GM19239 (cell line): ENCODE measurements at places on chromosomes 5 and 9.

DNA sequence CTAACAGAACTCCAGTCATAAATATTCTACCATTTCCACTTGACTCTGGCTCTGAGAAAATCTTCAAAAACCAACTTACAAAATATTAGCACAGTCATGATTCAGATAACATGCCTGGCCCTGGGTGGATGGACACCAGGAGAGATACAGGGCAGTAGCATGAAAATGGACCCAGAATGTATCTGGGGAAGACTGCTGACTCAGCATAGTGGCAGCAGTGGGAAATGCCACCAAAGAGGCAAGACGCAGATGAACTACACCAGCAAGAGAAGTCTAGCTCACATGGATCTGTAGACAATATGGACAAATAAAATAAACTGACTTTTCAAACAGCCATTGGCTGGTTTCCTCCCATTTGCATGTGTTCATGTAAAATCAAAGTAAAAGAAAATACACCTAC, 359.8 kb downstream of the SEMA5A start:
- no peak for DNase-seq

GRCh38 chr5:155282503-155283107, 269.1 kb downstream of the KIF4B start:
- no peak for DNase-seq

GRCh38 chr9:80994892-80995291, 694.5 kb downstream of the TLE1 start:
- no peak for DNase-seq

GRCh38 chr5:140828362-140828737, 590 bp downstream of the PCDHA6 start:
- no peak for DNase-seq

DNA sequence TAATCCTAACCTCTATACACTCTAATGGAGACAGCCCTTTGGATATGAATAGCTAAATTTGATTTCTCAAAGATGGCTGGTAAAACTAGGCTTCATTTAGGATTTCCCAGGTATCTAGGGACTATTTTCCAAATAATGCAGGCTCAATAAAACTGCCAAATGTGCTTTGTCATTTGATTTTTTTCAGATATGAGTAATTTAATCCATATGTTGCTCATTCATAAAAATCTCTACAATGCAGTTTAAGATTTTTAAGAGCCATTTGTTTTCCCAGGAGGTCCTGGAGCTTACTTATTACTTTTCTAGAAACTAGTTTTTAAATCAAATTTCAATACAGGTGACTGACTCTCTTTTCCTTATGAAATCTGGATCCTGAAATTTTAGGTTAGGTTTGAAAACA, 349.3 kb upstream of the SLC24A2 start:
- DNase-seq: no peak

DNA sequence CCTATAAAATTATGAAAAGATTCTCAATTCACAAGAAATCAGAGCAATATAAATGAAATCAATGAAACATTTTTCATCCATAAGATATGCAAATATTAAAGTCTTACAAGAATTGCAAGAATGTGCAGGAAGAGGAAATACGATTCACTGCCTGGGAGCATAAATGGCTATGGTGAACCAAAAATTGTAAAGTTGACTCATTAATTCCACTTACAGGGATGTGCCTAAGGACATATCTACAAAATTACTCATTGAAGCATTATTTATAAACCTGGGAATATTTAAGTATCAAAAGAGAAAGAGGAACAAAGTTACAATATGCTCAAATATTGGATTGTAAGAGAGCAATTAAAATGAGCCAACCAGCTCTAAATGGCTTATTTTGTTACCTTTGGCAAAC, 6.9 kb upstream of the NIPSNAP3A start:
- no peak for DNase-seq

- DNase-seq: peak; percentile 53
Observed at GRCh38 chr5:180670586-180671359, 21.4 kb upstream of the FLT4 start.

DNA sequence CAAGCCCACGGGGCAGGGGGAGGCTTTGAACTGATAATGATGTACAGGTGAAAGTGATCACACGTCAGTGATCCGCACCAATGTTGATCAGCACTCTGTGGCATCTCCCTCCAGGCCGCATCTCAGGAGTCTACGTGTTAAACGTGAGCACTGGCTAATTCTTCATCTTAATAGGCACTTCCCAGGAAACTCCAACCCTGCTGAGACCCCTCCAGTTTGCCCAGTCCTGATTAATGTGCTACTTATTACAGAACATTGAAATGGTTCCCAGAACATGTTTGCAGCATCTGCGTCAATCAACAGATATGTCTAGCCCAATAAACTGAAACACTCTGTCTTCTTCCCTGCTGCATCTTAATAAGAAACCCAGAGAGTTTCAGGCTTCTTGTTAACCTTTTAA, 298.4 kb downstream of the DEPDC1B start:
- DNase-seq: no peak

DNA sequence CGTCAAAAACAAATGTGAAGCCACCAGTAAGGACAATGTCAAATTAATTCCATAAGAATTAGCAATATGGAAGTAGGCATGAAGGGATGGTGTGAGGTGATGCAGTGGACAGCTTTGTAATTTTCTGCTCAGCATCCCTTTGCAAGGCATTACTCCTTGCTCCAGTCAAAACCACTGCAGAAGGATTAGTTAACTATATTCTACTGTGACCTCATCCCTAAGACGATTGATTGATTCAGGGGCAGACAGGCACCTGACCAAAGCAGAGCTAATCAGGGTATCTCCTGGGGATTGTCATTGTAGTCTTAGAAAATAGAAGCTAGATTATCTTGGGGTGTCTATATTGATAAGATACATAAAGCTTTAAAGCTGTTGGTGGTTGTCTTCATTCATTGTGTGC, 98.7 kb downstream of the NMUR2 start:
- DNase-seq: no peak

DNA sequence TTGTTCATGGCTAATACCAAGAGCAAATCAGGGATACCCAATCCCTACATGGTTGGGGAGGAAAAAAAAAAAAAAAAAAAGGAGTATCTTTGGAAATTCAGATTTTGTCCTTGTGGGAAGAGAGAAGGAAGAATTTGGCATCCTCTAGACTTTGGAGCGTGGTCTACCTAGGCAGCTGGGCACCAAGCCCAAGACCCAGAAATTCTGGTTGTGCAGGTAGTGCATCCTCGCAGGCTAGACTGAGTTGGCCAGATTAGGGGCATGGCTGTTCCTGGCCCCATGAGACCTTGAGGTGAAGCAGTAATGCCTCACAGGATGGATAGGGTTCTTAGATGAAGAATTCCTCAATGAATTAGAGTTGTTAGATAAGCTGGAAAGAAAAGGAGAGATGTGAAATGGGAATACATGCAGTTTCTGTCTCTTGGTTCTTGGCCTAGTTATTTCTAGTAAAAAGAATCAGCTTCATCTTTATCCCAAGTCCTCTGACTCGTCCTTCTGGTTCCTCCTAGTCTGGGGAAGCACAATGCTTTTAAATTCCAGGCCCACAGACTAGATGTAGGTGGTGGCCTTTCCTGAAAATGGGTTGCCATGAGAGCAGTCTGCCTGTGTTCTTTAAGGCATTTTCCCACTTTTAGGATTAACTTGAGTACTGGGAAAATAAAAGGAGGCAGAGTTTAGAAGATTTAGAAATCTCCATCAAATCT, 140.5 kb upstream of the RUSC2 start:
- DNase-seq: no peak

GRCh38 chr9:6414247-6414641, 1.2 kb downstream of the UHRF2 start:
- no peak for DNase-seq

DNA sequence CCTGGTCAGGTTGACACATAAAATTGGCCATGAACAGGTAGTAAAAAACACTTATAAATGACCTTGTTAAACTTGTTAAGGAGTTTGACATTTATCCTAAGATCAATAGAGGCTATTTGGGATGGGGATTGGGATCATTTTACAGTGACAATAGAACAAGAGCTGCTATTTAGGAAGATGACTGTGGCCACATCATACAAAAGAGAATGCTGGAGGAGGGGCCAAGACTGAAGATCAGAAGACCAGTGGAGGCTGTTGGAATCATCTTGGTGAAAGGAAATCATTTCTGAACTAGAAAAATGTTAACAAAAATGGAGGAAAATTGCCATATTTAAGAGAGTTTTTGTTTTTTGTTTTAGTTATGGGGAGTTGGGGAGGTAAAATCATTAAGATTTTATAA, 304.8 kb upstream of the TLE4 start:
- no peak for DNase-seq

GRCh38 chr9:127705577-127706379, 1.0 kb upstream of the CFAP157 start:
- DNase-seq: no peak

DNA sequence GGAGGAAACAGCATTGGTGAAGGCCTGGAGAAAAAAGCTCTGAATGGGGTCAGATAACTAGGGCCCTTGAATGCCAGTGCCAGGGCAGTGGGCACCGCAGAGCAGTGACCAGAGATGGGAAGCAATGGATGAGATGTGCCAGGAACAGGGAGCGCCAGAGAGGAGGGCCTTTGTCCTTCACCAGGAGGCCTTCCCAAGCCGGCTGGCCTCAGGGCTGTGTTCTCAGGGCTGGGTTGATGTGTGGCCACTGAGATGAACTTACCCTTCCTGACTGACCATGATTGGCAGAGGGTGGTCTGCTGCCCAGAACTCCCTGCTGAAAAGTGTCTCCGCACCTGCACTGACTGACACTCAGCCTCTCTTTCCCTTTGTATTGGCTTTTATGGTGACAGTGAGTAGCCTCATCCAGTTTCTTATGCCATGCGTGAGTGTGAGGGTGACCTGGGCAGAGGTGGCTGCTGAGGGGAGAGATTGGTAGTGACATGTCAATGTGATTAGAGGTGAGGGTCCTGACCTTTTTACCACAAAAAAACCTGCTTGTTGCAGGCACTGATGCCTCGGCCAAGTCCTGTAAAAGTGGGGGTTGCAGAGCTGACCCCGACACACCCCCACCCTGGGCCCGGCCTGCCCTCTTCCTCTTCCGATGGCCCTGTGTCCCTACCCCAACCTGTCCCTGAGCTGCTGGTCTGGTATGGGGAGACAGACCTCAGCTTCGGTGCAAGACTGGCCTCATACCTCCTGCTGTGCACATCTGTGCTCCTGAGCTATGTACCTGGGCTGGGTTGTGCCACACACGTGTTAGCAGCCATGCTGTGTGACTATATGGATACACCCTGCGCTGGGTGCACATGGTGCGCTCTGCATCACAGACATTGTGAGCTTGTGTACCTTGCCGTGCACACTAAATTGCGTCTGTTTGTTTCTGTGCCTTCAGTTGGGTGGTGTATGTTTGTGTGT, 57.1 kb upstream of the PSD2 start:
- no peak for DNase-seq

DNA sequence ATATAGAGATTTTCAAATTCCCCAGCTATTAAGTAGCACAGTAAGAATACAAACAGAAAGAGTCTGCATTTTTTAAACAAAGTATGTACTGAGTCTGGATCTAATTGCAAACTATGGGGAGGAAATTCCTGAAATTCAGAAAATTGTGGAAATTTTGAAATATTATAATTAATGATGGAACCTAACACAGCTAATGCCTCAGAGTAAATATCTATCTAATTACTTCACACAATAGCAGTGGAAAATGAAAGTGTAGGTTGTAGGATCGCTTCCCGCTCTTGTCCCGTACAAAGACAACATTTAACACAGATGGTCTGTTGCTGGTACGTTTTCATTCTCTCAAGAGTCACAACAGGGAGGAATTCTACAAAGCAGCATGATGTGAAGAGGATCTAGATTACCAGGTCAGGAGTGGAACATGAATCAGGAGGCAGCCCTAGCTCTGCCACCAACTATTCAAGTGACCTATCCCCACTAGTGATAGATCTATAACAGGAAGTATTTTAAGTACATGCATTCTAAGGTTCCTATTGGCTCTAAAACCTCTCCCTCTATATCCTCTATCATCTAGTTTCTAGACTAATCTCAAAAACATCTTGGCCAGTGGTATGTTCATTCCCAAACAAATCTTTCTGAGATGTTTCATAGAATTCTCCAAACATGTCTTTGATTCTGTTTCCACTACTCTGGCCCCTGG, 58.9 kb upstream of the GRAMD2B start:
- DNase-seq: no peak

DNA sequence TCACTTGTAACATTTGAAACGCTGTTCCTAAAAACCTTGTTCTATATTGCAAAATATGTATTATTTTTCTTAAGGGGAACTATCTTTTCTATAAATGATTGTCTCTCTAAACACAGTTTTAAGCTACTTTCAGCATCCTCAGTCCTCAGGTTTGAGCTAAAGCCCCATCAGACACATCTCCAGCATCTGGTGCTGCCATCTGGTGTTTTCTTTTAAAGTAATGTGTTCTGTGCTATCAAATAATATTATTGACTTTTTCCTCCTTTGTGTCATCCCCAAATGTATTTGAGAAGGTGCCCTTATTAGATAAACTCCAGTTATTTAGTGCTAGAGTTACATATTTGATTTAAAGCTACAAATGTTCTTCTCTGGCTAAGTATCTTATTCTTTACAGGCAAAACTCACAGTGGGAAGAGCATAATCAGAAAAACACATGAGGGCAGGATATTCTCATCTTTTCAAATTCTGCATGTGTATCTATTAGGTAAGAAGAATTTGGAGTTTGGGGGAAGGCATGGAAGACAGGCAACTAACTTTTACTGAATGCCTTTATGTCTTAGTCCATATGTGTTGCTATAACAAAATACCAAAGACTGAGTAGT, 27.5 kb downstream of the ZNF474 start:
- DNase-seq: no peak

DNA sequence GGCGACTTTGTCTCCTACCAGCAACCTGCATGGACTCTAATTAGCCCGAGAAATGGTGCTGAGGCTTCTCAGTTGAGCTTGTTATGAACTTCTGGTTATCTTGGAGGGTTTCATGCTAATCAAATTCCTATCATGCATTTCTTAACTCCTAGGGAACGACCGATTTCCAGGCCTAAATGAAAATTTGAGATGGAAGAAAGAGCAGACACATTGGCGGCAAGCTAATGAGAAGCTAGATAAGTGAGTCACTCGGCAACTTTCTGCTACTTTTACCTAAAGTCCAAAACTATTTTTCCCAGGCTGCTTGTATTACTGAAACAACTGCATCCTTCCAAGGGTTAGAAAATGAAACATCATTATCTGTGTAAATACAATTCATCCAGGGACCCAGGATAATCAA, 207.2 kb downstream of the DOCK8 start:
- no peak for DNase-seq

DNA sequence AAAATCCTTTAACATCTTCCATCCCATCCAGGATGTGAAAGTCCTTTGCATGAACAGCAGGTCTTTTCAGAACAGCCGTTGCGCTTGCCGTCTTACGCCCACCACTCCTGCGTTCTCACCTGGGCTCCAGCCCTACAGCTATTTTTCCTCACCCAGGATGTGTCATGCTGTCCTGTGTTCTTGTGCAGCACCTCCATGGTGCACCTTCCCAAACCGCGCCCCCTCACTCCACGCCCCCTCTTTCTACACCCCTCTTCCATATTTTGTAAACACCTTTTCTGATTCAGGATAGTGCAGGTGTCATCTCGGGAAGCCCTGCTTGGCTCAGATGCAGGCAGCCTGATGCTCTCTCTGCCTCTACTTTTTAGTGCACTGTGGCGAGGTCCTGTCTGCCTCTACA, 18.4 kb downstream of the CAMK4 start:
- DNase-seq: no peak

- no peak for DNase-seq
Observed at GRCh38 chr5:172597755-172598155, 43.3 kb upstream of the NEURL1B start.
